ENCODE measurements at places on chromosomes 7 and 10.

DNA sequence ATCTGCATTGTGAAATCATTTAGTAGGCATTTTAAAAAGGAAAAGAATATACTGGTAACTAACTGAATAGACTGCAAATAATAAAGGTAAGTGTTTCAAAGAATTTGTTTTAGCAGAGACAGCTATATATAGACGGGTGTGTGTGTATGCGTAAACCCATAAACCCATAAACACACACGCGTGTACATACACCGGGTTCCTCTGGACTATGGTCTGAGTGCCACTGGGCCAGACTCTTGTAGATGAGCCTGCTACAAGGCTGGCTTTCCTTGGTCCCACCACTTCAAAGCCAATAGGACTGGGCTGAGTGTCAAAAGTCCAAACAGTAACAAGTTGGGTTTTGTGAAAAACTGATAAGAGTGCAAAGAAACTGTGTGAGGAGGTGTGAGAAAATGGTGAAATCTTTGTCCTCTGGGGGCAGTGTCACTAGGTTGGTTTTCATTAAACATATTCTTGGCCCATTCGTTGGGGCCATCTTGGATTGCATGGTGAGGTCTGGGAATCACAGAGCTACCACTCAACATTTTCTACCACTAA is 39.8 kb downstream of the GNA12 start:
- no peak for DNase-seq

GRCh38 chr10:27500886-27501285 is 3.2 kb upstream of the RAB18 start:
- DNase-seq, result no peak

DNA sequence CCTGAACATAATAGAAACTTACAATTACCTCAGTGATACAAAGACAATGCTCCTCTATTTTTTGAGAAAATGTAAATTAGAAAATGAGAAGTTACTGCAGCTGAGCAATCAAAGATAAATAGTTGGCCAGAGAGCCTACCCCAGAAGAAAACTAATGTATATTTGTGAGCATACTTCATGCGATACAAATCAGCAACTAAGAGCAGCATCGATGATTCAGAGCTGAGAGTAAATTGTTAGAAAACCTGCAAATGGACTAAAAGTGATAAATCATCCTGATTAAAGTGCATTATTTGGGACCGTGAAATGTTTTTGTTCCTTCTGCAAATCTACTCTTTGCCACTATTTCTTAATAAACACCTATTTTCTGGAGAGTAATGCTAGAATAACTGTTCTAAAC is 285.7 kb downstream of the PPP1R3A start:
- DNase-seq, result no peak

- no peak for DNase-seq
These were observed 17.5 kb downstream of the TSPAN15 start for GRCh38 chr10:69468751-69469089.

DNA sequence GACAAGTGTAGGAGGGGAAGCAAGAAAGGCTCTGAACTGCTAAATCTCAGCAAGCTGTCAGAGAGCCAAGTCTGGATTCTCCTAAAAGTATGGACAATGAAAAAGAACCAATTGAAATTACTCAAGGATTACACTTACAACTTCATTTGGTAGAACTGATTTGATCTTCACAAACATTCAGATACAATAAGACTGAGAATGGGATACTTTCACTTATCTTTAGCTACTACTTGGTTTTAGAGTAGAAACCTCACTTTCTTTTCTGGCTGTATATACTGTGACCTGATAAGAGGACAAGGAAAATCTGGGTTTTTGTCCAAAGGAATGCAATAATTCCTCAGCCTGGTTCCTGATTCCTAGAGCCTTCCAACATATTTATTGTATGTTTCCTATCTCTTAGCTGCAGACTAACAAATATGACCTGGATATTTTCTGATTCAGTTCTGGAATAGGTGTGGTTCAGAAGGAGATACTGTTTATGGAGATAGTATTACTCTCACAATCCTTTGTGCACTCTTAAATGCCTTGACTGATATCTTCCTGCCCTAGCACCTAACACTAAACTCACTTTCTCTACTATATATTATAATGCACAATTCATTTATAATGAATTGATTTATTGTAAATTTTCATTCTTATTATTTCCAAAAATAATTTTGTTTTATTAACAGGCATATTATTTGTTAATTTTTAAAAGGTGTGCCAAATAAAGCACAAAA is 7.3 kb downstream of the SEMA3A start:
- no peak for DNase-seq

GRCh38 chr10:12887780-12888179 is 113.7 kb downstream of the CCDC3 start:
- no peak for DNase-seq

DNA sequence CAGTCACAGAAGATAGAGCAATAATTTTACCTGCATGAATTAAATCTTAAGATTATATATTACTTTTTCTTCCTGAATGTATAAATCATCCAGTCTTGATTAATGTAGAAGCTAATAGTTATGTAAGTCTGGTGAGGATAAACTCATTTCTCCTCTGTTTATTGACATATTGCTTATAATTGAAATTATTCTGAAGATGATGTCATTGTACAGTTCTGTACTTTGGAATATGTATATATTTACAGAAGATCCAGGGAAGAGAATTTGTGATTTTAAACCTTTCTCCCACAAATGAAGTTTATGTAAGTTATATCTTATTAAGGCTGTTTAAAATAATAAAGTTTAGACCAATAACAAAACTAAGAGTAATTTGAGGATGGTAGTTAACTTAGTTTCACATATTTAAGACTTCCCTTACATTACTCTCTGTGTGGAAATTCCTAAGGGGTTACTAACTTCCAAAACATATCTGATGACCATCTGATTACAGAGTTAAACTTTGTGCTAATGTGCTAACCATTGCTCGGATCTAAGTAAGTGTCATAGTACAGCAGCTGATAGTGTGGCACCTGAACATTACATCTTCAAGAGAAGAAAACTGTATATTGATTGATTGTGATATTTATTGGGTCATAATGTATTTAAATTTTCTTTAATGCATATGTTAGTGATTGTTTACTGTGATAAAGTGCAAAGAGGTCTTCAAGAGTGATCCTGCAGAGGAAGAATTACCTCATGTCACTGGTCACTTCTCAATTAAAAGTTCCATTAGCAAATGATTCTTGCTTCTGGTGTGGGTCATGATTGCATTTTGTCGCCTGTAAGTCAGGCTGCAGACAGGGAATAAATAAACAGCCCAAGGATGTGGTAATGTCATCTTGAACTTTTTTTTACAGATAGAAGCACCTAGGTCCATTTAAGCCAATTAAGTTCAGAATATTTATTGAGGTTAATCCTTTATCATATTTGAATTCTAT is 96.9 kb downstream of the UBE3C start:
- no peak for DNase-seq

- DNase-seq, result no peak
These were observed 348.2 kb downstream of the SDK1 start for GRCh38 chr7:3649250-3649649.

- no peak for DNase-seq
These were observed 90.8 kb downstream of the SNX13 start for GRCh38 chr7:17849504-17849903.

DNA sequence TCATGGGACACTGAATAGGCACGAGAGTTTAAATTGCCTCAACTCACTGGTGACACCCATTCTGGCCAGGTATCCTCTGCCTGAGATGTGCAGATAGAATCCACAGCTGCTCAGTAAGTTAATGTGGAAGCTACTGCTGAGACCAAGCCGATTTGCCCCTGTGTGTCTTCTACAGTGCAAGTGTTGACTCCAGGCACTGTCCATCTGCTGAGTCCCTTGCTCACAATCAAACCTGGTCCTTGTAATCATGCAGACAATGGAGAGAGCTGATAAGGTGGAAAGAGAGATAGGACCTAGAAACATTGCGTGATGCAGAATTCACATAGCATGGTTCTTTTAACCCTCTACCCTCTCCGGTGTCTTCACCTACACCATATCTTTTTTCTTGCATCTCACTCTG is 101.4 kb downstream of the ITGB8 start:
- no peak for DNase-seq

- no peak for DNase-seq
These were observed 39.6 kb downstream of the GRK5 start for GRCh38 chr10:119246862-119247549.

DNA sequence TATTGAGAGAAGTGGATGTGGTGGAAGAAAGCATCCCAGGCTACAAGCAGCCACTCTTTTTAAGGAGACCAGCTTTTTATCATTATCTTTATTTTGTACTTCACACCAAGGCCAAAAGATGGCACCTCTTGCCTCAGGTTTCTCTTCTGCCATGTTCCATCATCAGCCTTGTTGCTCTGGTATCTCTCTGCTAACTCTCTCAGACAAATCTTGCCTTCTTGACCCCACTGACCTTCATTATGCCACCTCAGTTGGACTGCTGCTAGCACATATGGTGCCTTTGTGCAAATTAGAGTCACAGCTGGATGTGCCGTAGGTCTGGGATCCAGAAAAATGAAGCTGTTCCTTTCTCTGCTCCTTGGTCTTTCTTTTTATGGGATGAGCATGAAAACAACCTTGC is 47.1 kb upstream of the DYNC1I1 start:
- DNase-seq, result no peak

DNA sequence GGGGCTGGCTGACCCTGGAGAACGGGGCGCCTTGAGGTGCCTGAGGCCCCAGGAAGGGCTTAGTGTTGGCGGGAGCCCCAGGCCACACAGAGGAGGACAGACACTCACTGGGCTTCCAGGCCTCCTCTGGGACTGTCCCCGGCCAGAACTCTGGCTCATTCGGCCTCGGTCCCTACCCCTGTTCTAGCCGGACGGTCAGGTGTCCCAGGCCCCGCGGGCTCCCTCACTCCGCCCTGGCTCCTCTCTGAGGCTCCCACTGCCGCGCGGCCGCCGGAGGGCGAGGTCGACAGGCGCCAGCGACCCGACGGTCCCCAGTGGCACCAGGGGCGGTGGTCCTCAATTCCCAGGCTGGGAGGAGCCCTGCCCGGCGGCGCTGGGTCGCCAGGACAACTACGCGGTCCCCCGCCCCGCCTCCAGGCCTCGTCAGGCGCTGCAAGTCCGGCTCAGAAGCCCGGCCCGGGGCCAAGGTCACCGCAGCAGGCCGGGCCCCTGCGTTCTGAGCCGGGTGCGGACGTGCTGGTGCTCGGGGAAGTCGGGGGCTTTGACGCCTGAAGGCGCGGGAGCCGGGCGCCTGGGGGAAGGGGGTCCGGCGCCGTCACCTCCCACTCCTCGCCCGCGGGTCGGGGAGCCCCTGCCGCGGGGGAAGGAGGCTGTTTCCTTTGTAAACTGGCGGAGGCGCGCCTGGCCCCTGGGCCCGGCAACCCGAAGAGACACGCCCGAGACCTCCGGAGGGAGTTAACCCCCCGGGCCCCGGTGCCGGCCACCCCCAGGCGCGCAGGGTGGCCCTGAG is 1.1 kb upstream of the PWWP2B start:
- peak; percentile 87 for DNase-seq

DNA sequence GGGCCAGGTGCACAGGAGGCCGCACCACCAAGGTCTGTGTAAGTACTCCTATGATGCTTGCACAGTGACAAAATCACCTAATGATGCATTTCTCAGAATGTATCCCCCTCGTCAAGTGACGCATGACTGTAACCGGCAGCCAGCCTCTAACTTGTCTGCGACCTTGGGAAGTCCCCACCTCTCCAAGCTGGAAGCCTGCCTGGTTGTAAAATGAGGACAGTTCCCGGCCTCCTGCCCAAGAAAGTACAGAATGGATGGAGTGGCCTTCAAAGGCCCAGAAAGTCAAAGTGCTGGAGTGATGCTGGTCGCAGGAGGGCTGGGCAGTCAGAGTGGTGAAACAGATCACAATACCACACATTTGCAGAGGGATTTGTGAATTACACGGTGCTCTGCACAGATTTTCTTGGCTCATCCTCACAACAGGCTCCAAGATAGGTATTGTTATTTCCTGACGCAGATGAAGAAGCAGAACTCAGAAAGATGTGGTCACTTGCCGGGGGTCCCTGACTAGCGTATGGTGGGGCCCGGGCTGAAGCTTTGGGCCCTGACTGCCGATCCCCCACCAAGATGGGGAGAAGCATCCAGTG is 22.8 kb downstream of the SPOCK2 start:
- DNase-seq, result no peak

DNA sequence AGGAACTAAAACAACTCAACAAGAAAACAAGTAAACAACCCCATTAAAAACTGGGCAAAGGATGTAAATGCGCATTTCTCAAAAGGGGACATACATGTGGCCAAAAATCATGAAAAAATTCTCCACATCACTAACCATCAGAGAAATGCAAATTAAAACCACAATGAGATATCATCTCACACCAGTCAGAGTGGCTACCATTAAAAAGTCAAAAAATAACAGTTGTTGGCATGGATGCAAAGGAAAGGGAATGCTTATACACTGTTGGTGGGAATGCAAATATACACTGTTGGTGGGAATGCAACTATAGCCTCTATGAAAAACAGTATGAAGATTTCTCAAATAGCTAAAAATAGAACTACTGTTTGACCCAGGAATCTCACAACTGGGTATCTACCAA is 60.0 kb upstream of the LANCL2 start:
- DNase-seq, result no peak

- DNase-seq, result no peak
These were observed 12.6 kb downstream of the PTEN start for GRCh38 chr10:87875929-87876571.

DNA sequence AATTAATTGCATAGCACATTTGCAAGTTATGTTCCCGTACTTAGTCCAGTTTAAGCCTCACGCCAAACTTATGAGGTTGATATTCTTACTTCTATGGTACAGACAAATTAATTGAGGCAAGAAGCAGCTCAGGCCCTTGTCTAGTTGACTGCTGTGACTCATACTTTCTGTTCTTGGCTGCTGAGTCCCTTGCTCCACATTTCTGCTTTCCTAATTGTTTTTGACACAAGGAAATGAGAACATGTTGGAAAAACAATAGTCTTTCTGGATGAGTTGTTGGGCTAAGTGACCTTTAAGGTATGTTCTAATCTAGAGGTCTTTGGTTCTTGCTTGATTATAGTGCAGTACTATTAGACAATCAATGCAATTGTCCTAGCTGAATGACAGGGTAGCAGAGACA is 331.8 kb downstream of the NRG3 start:
- no peak for DNase-seq

GRCh38 chr10:72692744-72692993 is 726 bp downstream of the MCU start:
- no peak for DNase-seq

DNA sequence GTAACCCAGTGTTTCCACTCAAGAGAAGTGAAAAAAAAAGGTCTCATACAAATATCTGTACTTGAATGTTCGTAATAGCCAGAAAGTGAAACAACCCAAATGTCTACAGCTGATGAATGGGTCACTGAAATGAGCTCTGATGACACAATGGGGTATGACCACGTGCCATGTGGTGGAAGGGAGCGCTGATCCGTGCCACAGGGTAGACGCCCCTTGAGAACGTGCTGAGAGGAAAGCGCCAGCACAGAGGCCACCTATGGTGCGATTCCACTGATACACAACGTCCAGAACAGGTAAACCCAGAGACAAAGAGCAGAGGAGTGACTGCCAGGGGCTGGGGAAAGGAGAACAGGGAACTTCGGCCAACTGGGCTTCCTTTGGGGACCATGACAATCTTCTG is 50.3 kb downstream of the MAD1L1 start:
- DNase-seq, result no peak

- no peak for DNase-seq
These were observed 9.2 kb downstream of the CPN1 start for GRCh38 chr10:100072514-100072913.
